GM20000 (cell line): ENCODE measurements at places on chromosomes 2 and 18.
A peak's percentile ranks its signal among the peaks of the same experiment; 100 is the strongest.

- no peak for DNase-seq
These were observed 53.7 kb downstream of the EPHA4 start for GRCh38 chr2:221518201-221518934.

DNA sequence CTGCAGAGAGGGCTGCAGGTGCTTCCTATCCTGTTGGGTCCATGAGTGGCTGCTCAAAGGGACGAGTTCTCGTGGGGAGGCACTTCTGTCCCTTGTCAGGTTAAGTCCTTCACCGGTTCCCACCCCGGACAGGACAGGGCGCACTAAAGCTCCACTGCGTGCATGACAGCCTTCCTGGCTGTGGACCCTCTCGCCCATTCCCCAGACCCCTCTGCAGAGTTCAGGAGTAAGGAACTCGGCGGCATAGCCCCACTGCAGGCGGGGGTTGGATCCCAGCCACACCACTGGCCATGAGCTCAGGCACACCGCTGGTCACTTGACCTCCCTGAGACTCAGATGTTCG is 147.5 kb upstream of the ID2 start:
- DNase-seq = no peak

DNA sequence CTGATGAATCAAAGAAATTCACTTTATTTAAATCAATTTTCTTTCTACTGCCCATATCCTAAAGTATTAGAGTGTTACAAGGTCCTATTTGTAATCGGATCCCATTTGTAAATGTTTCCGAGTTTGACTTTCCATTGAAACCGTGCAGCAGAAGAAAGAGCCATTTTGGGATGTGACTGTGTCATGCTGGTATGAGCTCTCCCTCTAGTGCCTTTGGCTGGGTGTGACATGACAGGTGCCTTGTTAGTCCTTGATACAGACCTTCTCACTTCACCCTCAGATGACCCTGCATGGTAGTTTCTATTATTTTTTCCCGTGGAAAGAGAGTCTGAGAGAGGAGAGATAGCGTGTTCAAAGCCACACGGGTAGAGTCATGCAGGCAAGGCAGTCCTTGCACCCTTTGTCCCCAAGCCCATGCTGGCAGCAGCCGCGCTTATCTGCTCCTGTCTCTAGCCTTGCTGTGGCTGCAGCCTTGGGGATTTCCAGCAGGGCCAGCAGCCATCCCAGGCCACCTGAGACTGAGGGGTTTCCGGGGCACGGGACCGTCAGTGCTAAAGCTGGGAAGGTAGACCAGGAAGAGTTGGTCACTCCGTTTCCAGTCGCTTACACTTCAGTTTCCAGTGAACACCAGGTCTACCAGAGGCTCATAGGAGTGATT is 21.4 kb downstream of the CHMP1B start:
- peak; percentile 54 for DNase-seq

- DNase-seq = no peak
These were observed 37.2 kb upstream of the HPCAL1 start for GRCh38 chr2:10265329-10266132.

DNA sequence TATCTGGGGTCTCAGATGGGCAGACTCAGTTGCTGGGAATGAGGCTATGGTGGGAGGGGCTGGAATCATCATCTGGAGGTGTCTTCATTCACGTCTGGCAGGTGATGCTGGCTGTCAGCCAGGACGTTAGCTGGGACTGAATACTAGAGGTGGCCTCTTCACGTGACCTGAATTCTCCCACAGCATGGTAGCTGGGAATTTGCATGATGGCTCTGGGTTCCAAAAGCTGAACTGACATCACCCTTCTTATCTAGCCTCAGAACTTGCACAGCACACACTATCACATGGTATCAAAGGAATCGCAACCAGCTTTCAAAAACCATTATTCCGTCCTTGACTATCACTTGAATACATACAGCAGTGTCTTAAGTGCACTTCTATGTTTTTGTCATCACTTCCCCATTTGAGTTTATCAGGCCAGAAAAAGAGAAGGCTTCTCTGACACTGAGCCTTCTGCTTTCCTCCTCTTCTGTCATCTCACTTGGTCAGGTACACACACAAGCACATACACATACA is 53.0 kb upstream of the LRP2 start:
- no peak for DNase-seq

- DNase-seq = no peak
These were observed 244.5 kb upstream of the ID2 start for GRCh38 chr2:8437228-8437948.

DNA sequence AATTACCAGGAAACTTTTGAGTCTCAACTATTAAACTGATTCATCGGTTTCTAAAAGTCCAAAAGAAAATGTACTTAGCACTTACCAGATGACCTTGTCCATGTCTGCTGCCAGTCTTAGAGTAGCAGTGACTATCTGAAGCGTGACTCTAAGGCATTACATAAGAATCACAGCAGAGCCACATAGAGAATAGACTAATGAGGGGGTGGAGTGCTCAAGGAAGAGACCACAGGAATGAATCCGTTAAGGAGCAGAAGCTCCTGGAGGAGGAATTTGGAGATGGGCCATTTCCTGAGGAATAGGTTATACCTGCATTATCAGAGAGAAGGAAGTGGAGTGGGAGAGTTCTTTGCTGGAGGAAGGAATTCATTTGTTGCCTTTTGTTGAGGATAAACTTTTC is 116.0 kb downstream of the MAP3K20 start:
- no peak for DNase-seq

DNA sequence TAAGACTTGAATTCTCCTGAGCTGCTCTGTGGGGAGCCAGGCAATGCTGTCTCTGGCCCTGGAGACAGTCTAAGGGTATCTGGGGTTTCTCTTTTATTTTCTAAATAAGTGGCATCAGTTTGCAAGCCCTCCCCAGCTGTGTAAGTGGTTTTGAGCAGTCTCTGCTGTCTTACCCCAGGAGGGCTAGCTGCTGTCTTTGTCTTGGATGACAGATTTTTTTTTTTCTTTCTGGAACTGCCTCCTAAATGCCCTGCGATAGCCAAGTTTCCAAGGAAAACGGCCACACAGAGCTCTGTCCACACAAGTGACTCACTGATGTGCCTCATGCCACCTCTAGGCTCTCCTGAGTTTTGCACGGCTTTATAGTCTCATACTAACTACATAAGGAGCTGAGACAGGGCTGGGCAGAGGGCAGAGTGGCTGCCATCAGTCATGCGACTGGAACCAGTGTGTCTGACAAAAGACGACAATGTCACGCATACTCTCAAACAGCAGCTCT is 37.2 kb upstream of the THOC1 start:
- DNase-seq = no peak

DNA sequence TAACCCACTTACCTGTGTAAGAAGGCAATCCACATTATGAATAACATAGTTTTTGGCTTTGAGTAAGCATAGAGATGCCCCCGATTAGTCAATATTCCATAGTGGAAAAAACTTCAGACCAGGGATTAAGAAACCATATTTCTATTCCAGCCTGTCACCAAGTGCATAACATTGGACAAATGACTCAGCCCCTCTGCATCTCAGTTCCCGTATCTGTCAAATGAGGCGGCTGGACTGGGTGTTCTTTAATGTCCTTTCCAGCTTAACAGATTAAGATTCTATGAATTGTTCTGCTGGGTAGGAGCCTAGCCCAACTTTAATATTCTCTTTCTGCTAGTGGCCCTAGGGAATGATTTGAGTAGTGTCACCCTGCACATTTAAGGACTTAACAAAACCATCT is 11.8 kb upstream of the FTCDNL1 start:
- no peak for DNase-seq

- DNase-seq = no peak
These were observed 49.9 kb upstream of the RTN4 start for GRCh38 chr2:55099878-55100820.

GRCh38 chr2:12416600-12416999 is 300.1 kb upstream of the TRIB2 start:
- no peak for DNase-seq

DNA sequence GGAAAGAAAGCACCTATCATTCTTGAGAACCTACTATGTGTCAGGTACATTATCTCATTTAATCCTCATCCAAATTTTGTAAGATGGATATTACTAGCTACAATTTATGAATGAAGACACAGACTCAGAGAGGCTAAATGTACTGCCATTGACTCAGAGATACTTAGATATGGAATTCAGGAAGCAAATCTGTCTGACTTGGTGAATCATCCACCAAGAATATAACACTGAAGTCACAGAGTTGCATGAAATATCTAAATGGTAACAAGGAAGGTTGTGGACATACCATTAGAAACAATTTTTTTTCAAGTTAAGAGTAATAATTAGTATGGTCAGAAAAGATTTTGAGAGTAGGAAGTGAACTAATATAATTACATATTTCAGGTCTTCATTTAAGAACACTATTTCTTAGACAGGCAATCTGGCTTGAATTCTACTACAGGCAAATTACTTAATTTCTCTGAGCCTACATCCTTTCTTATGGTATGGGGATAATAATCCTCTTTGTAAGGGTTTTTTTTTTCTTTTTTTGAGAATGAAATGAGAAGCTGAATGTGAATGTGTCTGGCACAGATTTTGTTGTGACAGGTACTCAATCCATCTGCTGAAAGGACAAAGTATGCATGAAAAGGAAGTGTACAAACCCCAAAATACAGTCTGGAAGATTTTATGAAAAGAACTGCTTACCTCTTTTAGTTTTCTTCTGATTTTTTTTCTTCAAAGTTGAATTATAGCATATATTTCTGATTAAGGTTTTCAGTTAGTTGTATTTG is 14.8 kb upstream of the C2orf66 start:
- DNase-seq = no peak

- peak; percentile 76 for DNase-seq
These were observed 58.5 kb upstream of the MSH6 start for GRCh38 chr2:47724221-47724981.

- DNase-seq = no peak
These were observed 9.8 kb upstream of the LBH start for GRCh38 chr2:30221531-30221930.

- DNase-seq = no peak
These were observed 131.0 kb upstream of the CHAC2 start for GRCh38 chr2:53636596-53636995.

- no peak for DNase-seq
These were observed 95.6 kb downstream of the NDUFA10 start for GRCh38 chr2:239929504-239929903.

GRCh38 chr18:72208920-72209676 is 335.0 kb downstream of the CBLN2 start:
- DNase-seq = no peak

GRCh38 chr2:112268547-112268946 is 6.8 kb upstream of the ZC3H6 start:
- DNase-seq = no peak

- no peak for DNase-seq
These were observed 212.9 kb downstream of the CYP26B1 start for GRCh38 chr2:71934595-71935261.

GRCh38 chr2:28639836-28640235 is 111.8 kb upstream of the PPP1CB start:
- DNase-seq = peak; percentile 22

DNA sequence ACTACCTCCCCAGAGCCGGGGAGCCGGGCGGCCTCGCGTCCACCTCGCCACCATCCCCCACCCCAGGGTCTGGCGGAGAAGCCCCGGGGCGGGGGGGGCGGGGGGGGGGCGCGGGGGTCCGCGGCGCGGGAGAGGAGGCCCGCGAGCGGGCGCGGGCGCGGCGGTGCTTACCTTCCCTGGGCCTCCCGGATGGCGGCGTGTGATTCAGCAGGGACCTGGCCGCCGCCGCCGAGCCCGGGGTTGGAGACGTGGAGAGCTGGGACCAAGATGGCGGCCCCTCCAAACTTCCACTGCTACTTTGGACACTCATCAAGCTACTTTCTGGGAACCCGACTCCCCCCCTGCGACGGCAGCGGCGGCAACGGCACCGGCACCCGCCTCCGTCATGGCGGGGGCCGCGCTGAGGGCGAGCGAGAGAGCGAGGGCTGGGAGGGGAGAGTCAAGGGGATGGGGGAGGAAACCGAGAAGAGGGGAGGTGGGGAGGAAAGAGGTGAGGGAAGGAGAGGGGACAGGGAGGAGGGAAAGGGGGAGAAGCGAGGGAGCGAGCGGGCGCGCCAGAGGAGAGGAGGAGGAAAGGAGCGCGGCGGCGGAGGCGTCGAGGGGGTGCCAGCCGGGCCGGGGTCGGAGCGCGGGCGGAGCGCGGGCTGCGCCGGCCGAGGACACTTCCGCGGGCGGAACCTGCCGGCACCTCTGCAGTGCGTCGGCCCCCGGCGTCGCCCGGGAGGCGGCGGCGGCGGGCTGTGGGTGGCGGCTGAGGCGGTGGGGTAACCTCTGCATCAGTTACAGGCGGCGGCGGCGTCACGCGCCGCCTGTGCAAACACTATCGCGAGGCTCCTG is at the start of gene TLK1:
TLK1 (minus strand) TSS at position 775 of the 837 bp plus-strand sequence; CDS start at position 310, 465 bp downstream.
- peak; percentile 77 for DNase-seq

DNA sequence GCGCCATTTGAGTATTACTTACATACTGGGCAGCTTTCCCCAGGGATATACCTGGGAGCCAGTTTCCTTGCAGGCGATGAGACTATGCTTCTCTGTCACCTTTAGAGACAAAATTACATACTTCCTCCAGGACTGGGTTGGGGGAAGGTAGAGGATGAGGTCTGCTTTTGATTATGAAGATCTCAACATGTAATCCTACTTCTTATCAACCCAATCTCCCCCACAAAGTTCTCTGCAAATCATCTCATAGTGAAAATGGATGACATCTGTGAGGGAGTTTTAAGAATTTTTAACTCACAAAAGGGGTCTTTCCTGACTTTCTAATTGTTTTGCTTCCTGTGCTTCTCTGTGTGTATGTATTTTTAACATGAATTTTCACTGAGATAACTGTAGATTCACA is 81.9 kb downstream of the TMEM131 start:
- DNase-seq = no peak

- DNase-seq = no peak
These were observed 118.9 kb downstream of the PXDN start for GRCh38 chr2:1625281-1626001.

DNA sequence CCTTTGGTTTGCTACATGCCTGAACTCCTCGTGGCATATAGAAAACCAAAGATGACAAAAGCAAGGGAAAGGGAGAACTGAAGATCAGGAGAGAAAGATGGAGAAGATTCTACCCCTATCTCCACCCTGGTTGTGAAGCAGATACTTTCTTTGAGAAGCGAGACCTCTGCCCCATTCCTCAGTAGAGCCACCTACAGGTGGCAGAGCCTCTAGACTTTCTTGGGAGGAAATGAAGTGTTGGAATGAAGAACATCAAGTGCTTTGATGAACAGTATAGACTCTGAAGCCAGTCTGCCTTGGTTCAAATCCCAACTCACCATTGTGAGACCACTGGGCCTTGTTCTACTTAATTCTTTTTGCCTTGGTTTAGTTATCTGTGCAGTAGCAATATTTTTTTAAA is 348.8 kb upstream of the ETAA1 start:
- no peak for DNase-seq

- DNase-seq = no peak
These were observed 64.9 kb upstream of the OTOS start for GRCh38 chr2:240205348-240205747.

DNA sequence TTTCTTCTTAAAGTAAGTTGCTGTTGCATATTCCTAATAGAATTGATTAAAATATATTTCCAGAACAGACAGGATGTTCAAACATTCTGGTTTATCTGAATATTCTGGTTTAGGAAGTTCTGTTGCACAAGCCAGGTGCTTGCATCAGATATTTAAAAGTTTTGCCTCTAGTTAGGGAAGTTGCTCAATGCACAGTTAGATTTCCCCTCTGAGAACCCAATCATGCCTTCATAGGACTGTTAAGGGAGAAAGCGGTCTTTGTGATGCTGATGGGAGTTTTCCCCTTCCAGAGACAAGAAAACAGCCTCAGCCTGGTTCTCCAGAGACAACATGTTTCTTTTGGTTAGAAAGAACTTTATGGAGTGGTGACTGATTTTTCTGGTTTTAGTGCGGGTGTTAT is 65.6 kb upstream of the REV1 start:
- no peak for DNase-seq
